ENCODE measurements at places on chromosomes 16 and 17.

GRCh38 chr17:34886831-34887230 lies 74.4 kb downstream of the CCT6B start:
- DNase-seq = no peak

- no peak for DNase-seq
These were observed 618.8 kb upstream of the CDH11 start for GRCh38 chr16:65740711-65741110.

- DNase-seq = no peak
These were observed 2.2 kb upstream of the AURKB start for GRCh38 chr17:8212312-8213180.

GRCh38 chr16:75260851-75261589 lies 9.6 kb upstream of the BCAR1 start:
- no peak for DNase-seq

GRCh38 chr16:2953706-2954627 lies 10.1 kb upstream of the KREMEN2 start:
- DNase-seq = no peak

DNA sequence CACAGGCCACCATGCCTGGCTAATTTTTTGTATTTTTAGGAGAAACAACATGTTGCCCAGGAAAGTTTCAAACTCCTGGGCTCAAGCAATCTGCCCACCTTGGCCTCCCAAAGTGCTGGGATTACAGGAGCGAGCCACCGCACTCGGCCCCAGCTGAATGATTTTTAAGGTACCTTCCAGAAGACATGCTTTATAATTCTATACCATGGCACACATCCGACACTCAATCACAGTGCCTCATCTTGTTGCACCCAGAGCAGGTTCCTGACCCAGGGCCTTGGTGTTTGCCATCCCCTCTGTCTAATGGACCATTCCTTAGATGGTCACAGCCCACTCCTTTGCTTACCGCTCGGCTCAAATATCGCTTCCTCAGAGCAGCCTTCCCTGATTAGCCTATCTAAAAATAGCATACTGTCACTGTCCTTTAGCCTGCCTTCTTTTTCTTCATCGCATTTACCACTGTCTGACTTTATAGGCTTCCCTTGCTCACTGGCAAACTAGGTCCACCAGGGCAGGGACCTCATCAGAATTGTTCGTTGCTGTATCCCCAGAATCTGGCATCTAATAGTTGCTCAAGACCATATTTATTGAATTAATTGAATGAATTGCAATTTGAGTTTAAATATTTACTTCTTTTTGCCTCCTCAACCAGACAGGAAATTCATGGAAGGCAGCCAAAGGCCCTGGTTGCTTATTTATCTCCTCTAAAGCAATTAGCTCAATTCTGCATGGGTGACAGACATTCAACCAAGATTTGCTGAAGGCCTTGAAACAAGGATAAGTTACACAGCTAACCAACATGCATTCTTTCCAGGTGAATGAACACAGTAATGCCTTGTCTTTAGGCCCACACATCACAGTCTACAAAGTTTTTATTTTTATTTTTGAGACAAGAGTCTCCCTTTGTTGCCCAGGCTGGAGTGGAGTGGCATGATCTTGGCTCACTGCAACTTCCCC lies 6.3 kb upstream of the TENT4B start:
- DNase-seq = no peak

DNA sequence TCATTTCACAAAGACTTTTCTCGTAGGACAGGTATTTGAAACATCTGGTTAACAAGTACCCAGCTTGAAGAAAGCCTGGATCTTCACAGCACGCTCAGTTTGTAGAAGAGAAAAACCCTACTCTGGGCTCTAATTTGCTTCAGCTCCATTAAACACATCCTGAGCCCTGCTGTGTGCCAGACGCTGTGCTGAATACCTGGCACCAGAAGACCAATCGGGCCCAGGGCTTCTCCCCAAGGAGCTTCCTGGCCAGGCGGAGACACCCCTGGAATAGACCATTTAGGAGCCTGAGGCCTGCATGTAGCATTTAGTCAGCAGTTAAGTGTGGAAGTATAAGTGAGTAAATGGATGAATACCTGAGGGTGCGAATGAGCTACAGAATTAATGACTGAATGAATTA lies 8.9 kb upstream of the ABAT start:
- no peak for DNase-seq

- no peak for DNase-seq
These were observed 18.6 kb upstream of the COL1A1 start for GRCh38 chr17:50219939-50220465.

- DNase-seq = peak; percentile 91
These were observed 44.2 kb upstream of the MTSS2 start for GRCh38 chr16:70730031-70730430.

DNA sequence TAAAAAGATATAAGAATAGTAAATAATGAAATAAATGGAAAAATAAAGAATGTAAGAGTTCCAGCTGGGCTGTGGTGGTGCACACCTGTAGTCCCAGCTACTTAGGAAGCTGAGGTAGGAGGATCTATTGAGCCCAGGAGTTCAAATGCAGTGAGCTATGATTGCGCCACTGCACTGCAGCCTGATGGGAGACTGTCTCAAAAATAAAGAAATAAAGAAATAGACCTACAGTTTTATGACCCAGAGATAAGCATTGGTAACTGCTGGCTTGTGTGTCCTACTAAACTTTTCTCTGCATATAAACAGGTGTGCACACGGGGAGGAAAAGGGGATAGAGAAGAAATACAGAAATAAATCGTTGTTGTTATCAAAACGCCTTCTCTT lies 7.8 kb upstream of the PDP2 start:
- DNase-seq = no peak

GRCh38 chr17:65173284-65173793 lies 36.2 kb downstream of the RGS9 start:
- DNase-seq = no peak

DNA sequence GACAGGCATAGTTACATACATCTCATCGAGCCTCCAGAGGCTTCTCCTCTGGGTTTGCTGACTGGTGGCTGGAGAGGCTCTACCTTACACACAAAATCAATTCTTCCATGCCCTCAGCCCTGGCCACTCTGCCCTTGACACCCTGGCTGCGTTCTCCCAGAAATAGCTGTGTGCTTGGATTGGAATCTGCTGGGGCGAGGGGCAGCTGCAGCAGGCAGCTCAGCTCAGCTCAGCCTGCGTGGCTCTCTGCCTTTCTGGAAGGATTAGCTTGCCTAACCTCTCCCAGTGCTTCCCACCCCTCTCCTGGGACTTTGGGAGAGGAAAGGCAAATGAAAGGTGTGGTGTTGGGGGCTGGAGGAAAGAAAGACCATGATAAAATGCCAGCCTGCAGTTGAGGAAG lies 216.1 kb downstream of the ENGASE start:
- no peak for DNase-seq

GRCh38 chr17:41571561-41572434 lies at the start of gene KRT9:
TSS of gene KRT9 (minus strand) at chr17:41572059. CDS start at chr17:41571992, 67 bp downstream.
- DNase-seq = no peak

GRCh38 chr16:1048442-1049112 lies 24.0 kb upstream of the SSTR5 start:
- peak; percentile 30 for DNase-seq

- DNase-seq = peak; percentile 50
These were observed 4.9 kb upstream of the AATK start for GRCh38 chr17:81170727-81171494.

DNA sequence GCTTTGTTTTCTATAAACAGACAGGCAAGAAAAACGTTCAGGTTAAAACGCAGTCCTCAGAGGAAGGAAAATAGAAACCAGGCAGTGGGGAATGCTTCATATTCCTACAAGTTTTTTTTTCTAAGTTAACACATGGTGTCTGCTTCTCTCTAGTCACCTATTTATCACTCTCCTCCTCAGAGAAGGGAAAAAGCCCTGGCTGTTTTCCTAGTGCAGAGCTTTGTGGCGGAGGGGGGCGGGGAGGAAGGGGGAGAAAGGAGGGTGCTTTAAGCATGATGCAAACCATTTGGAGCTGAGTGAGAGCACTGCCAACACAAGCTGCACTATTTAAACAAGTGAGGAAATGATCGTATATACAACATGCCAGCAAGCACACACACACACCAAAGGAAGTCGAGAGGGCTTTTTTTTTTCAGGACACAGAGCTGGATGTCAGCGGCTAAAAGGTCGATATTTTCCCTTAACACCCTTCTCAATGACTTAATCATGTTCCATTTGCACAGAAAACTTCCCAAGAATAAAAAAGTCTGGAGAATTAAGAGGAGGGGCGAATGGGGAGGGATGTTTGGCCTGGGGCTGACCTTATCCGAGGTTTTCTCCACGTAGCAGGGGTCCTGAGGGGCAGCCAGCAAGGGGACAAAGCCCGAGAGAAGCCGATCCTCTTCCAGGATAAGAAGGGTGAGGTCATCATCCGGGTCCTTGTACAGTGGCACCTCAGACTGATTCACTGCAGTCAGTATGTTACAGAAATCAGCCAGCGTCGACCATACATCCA lies 117.4 kb downstream of the HIC1 start:
- DNase-seq = no peak

DNA sequence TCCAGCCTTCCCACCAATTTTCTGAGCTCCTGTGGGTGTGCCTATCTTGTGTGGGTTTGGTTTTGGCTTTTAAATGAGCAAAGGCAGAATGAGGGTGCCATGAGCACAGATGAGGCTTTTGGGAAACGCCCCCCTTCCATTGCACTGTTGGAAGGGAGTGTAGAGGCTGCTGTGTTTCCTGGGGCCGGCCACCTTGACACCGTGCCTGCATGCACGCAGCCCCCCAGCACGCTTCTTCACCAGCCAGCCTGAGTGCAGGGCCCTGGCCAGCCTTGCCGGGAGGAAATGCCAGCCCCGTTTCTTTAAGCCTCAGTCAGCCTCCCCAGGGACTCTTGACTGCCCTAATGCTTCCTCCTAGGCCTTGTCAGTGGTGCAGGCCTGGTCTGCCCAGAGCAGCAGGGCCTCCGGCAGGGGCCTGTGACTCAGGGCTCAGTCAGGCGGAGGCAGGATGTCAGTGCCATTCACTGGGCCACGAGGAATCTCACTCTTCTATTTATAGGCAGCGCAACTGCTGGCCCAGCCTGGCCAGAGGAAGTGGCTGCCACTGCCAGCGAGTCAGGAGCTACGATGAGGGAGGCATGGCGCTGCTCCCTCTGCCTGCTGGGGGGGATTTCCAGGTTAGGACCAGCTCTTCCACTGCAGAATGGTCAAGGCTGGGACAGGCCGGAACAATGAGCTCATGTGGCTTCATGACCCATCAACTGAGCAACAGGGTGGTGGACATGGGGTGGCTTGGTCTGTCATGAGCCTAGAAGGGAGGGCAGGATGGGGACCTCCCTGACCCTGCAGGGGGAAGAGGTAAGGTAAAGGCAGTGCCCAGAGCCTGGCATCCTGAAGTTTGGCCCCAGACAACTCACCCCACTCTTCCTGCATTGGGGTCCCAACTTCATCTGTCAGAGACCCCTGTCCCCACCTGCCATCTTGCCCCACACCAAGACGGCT lies 205.2 kb downstream of the RAB11FIP4 start:
- peak; percentile 40 for DNase-seq

Data from DMS 273 treated with DMSO at 0.1 percent for 48 hours (cell line).